ENCODE measurements at places on chromosomes 11 and 22.

- no peak overlapping the region for H3K4me3 ChIP-seq
- no peak for DNase-seq
- peak overlapping the region; percentile 43 for H3K27ac ChIP-seq
- peaks cover 29% of the 10 kb centered on the region for H3K4me1 ChIP-seq
- no peaks in the 10 kb centered on the region for H3K27me3 ChIP-seq
Observed at GRCh38 chr11:66652651-66653050, 14.1 kb downstream of the RBM4 start.

DNA sequence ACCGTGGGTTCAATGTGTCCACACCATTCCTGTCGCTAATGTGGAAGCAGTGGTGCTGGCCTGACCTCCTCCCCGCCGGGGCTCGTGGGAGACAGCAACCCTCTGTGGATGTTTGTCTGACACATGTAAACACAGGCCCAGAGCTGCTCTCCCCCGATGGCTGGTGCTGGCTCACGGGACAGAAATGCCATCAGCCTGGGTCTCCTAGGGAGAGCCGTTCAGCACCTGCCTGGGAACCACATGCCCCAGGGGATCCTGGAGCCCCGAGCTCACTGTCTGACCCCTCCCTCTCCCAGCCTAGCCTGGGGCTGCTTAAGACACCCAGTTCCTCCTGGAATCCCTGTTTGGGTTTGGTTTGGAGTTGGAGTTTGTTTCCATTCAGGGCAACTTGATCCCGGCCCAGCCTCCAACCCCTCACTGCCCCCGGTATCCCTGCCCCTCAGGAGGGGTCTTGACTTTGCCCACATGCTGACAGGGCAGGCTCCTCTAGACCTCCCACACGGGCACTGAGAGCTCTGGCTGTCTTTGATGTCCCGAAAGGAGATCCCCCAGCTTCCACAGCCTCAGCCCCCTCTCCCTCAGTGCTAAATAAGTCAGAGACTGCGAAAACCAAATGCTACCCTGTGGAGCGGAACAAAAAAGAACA, 50.9 kb upstream of the WNT11 start:
- no peaks in the 10 kb centered on the region for H3K4me1 ChIP-seq
- H3K27me3 ChIP-seq: peaks cover 4% of the 10 kb centered on the region
- H3K4me3 ChIP-seq: no peak overlapping the region
- DNase-seq: no peak
- no peaks in the 10 kb centered on the region for H3K36me3 ChIP-seq
- H3K27ac ChIP-seq: no peak overlapping the region

DNA sequence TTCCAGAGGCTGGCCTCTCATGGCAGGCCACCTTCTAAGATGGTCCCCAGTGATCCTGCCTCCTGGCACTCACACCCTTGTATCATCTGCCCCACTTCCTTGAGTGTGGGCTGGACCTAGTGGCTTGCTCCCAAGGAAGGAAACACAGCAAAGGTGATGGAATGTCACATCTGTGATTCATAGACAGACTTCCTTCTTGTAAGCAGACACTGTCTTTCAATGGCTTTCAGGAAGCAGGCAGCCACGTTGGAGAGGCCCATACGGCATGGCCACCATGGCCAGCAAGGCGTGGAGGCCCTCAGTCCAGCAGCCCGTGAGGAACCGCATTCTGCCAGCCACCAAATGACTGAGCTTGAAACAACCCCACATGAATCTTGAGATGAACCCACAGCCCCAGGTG, 11.3 kb downstream of the LMO1 start:
- no peak for DNase-seq
- no peaks in the 10 kb centered on the region for H3K36me3 ChIP-seq
- H3K4me1 ChIP-seq: no peaks in the 10 kb centered on the region
- H3K27me3 ChIP-seq: no peaks in the 10 kb centered on the region

DNA sequence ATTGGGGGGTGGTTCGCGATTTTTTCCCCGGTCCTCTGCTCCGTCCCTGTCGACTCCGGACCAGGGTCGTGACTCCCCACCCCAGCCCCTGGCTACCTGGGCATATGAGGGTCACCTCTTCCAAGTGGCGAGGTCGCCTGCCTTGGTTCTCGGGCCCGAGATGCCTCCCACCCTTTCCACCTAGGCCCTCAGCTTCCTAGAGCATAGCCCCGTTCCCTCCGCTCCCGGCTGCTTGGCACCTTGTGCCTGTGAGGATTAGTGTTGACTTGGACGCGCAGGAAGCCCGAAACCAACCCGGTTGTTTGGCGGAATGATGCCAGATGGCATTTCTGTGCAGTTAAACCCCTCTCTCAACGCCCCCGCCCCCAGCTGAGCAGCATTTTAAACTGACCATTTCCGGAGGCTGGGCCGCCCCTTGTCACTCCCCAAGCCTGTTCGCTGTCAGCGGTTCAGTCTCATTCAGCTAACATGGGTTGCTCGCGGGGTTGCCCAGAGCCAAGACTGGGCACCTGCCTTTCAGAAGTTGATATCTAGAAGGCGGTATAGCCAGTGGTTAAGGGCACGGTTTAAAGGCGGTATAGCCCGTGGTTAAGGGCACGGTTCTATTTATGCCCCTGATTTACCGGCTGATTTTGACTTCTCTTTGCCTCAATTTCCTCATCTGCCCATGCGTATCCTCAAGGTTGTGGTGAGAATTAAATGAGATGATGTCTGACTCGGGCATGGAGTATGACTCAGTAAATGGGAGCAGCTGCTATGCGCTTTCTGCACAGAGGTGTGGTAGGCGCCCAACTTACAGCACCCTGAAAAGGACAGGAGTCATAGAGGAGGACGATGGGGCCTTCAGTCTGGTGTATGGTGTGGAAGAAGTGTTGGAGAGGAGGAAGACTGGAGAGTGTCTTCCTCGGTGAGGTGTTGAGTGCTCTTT, 639 bp downstream of the INCENP start:
- H3K27me3 ChIP-seq: peaks cover 3% of the 10 kb centered on the region
- peaks cover 29% of the 10 kb centered on the region for H3K36me3 ChIP-seq
- peaks cover 23% of the 10 kb centered on the region for H3K4me1 ChIP-seq
- peak overlapping the region; percentile 89 for H3K4me3 ChIP-seq
- H3K27ac ChIP-seq: peak overlapping the region; percentile 91

DNA sequence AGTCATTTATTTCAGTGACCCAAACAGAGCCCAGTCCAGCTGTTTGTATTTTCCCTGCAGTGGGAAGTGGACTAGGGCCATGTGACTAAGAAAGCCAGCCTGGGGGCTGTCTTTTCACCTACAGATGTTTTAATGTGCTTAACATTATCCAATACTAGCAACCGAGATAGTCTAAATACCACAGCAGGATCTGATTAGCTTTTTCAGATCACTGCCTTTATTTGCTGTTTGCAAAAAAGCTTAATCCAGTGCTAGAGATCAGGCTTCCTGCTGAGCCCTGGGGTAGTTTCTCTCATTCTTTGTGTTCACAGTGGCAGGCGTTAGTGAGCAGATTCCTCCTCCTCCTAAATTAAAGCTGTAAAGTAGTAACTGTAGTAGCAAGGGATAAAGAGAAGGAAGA, 35.0 kb downstream of the ZC3H12C start:
- no peak overlapping the region for H3K27ac ChIP-seq
- H3K4me3 ChIP-seq: no peak overlapping the region
- no peaks in the 10 kb centered on the region for H3K36me3 ChIP-seq
- DNase-seq: no peak
- H3K27me3 ChIP-seq: peaks cover 4% of the 10 kb centered on the region

DNA sequence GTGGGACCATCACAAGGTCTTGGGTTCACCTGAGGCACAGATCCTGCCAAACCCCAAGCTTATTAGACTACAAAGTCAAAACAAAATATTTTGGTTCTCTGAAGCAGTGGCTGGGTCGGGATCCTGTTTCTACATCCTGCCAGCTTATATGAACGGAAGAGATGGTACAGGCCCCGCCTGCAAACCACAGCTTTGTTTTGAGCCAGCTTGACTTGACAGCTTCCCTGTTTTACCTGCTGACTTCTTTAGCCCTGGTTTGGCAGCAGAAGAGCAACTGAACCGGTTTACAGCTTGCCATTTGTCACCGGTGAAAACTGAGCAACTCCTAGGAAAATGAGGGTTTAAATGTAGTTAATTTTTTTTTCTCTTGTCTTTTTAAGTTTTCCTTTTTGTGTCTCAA, 11.4 kb downstream of the PACS1 start:
- peak; percentile 63 for DNase-seq
- peaks cover 20% of the 10 kb centered on the region for H3K36me3 ChIP-seq
- peak overlapping the region; percentile 92 for H3K27ac ChIP-seq
- peak overlapping the region; percentile 77 for H3K4me3 ChIP-seq
- no peaks in the 10 kb centered on the region for H3K27me3 ChIP-seq
